Progenitor cell of endocrine pancreas (in vitro differentiated cells): ENCODE measurements at places on chromosomes 11 and 22. TPM values are rescaled to one million over a fixed set of nuclear protein-coding genes. Genes with fewer than 3 reads are reported as not detected.

- no peak overlapping the region for H3K27ac ChIP-seq
- H3K36me3 ChIP-seq: peaks cover 4% of the 10 kb centered on the region
- DNase-seq: no peak
- no peak overlapping the region for H3K4me3 ChIP-seq
- peaks cover 3% of the 10 kb centered on the region for H3K4me1 ChIP-seq
- no peaks in the 10 kb centered on the region for H3K27me3 ChIP-seq
These were observed 253.2 kb downstream of the TBC1D22A start for GRCh38 chr22:47015589-47016178.

- peaks cover 26% of the 10 kb centered on the region for H3K36me3 ChIP-seq
- no peaks in the 10 kb centered on the region for H3K27me3 ChIP-seq
- no peak overlapping the region for H3K4me3 ChIP-seq
- no peaks in the 10 kb centered on the region for H3K4me1 ChIP-seq
- DNase-seq: no peak
These were observed 49.5 kb upstream of the CLNS1A start for GRCh38 chr11:77687088-77687487.

DNA sequence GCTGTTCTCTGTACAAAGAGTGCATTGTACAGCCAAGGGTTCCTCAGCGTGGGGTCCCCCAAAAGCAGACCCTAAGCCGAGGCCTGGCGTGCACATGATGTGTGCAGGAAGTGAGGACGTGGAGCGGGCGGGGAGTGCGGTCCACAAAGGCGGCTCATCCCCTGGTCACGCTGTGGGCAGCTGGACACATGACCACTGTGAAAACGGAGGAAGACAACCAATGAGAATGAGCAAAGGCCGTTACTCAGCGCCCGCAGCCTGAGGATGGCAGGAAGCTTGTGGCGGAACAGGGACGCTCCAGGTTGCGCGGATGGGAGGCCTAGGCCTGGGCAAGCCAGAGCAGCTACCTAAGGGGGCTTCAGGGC lies 1263.7 kb downstream of the BRD1 start:
- no peak for DNase-seq
- H3K27ac ChIP-seq: no peak overlapping the region

- H3K27ac ChIP-seq: peak overlapping the region; percentile 29
- peaks cover 1% of the 10 kb centered on the region for H3K36me3 ChIP-seq
- peak overlapping the region; percentile 79 for H3K4me3 ChIP-seq
- H3K27me3 ChIP-seq: peaks cover 27% of the 10 kb centered on the region
- peaks cover 20% of the 10 kb centered on the region for H3K4me1 ChIP-seq
These were observed 733 bp upstream of the GRAMD1B start for GRCh38 chr11:123429336-123429735.

GRCh38 chr11:76740772-76741171 lies 42.4 kb upstream of the TSKU start:
- H3K4me1 ChIP-seq: peaks cover 3% of the 10 kb centered on the region
- DNase-seq: no peak
- H3K36me3 ChIP-seq: no peaks in the 10 kb centered on the region
- H3K4me3 ChIP-seq: no peak overlapping the region
- no peak overlapping the region for H3K27ac ChIP-seq
- H3K27me3 ChIP-seq: peaks cover 23% of the 10 kb centered on the region

DNA sequence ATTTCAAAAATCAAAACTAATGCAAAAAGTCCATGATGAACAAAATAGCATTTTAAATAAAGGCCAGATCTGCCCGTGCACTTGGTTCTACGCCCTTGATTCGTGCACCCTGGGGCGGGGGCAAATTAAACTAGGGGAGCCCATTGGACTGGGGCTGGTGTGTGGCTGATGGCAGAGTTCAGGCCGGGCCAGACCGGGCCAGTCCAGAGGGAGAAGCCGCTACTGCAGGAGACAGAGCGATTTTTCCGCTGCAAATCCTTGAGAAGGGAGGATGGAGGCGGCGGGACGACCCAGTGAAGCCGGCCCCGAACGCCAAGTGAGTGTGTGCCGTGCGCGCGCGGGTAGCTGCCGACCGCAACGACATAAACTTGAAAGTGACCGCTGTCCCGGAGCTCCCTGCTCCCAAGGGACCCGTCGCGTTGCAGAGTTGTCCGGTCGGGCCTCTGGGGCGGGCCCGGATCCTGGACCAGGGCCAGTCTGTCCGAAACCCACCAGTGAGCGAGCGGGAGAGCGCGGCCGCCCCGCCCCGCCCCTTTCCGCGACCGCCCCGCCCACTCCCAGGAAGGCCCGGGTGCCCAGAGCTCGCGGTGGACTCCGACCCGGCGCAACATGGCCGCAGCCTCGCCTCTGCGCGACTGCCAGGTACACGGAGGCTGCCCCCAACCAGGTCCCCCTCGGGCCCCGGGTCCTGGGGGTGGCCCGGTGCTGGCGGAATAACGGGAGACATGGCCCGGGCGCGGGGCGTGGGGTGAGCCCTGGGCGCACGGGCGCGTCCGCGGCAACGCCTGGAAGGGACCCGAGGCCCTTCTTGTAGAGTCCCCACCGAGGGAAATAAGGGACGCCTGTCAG lies at the start of gene TTC38:
TSS of gene TTC38 (plus strand) at position 578 of the 849 bp plus-strand sequence. CDS start at position 610, 32 bp downstream.
- H3K36me3 ChIP-seq: peaks cover 11% of the 10 kb centered on the region
- peak within 1 kb of the TSS; percentile 52 for H3K27ac ChIP-seq
- H3K27me3 ChIP-seq: peaks cover 23% of the 10 kb centered on the region

DNA sequence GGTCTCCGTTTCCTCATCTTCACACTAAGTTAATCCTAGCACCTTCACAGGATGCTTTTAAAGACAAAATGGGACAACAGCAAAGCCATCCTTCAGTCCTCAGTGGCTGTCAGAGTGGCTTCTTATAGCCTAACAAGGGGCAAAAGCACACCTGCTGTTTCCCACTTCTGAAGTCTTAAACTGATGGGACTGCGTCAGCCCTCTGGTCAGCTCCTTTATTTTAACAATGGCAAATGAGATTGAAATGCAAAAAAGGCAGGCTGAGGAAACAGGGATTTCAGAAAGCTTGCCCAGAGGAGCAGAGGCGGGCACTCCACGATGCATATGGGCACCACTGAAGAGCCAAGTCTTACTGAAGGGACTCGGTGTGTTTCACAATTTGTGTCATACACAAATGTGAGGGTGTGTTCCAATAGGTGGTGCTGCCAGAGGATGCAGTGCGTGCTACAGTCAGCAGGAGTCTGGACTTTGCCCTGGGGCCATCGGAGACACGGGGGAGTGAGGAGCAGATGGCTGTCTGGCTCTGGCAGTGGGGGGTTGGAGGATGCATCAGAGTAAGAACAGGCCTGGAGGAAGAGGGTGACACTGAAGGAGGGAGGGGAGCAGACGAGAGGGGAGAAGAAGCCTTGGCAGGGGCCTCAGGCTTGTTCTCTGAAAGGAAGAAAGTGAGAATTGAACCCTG lies 47.3 kb downstream of the TENM4 start:
- DNase-seq: no peak
- no peak overlapping the region for H3K4me3 ChIP-seq
- no peaks in the 10 kb centered on the region for H3K36me3 ChIP-seq
- H3K4me1 ChIP-seq: peaks cover 10% of the 10 kb centered on the region
- H3K27me3 ChIP-seq: peaks cover 5% of the 10 kb centered on the region

MYBPC3 gene
- total RNA-seq: 0.10 and 0.22 TPM in 2 replicates

- H3K4me1 ChIP-seq: no peaks in the 10 kb centered on the region
These were observed 398.4 kb downstream of the CTTN start for GRCh38 chr11:70796648-70797227.

DNA sequence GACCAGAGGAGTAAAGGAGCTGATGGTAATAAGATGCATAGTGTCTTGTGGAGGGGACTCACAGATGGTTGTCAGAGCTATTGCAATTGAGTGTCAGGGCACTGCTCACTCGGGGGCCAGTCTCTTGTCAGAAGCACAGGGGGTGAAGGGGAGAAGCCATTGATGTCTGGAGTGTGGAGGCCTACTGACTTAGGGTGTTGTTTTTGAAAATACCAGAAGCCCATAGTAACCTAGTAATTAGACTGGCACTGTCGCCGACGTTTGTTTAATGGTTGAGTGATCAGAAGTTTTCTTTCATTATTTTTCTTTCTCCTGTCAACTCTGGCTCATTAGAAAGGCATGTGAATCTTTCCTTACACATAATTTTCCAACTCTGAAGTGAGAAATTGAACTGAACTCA lies 151.6 kb upstream of the TENM4 start:
- no peaks in the 10 kb centered on the region for H3K36me3 ChIP-seq
- H3K4me3 ChIP-seq: no peak overlapping the region
- peaks cover 4% of the 10 kb centered on the region for H3K4me1 ChIP-seq
- H3K27me3 ChIP-seq: peaks cover 10% of the 10 kb centered on the region
- no peak for DNase-seq

CCDC87 gene
- 0.89 and 1.1 TPM in 2 replicates for total RNA-seq

GRCh38 chr11:65576867-65577755 lies 1.3 kb downstream of the EHBP1L1 start:
- H3K4me3 ChIP-seq: peak overlapping the region; percentile 42
- H3K27ac ChIP-seq: no peak overlapping the region
- H3K4me1 ChIP-seq: peaks cover 15% of the 10 kb centered on the region
- H3K27me3 ChIP-seq: peaks cover 32% of the 10 kb centered on the region

MMP3 gene
- total RNA-seq: not detected in 2 replicates

- no peak overlapping the region for H3K27ac ChIP-seq
- DNase-seq: no peak
- no peaks in the 10 kb centered on the region for H3K4me1 ChIP-seq
- H3K4me3 ChIP-seq: no peak overlapping the region
- H3K36me3 ChIP-seq: peaks cover 7% of the 10 kb centered on the region
These were observed 113.2 kb downstream of the MIAT start for GRCh38 chr22:26770624-26771023.

- DNase-seq: no peak
- H3K4me3 ChIP-seq: no peak overlapping the region
- H3K4me1 ChIP-seq: peaks cover 17% of the 10 kb centered on the region
- no peaks in the 10 kb centered on the region for H3K27me3 ChIP-seq
These were observed 56.9 kb downstream of the PARVA start for GRCh38 chr11:12434325-12434654.

TRIM51 gene
- total RNA-seq: not detected in 2 replicates

GRCh38 chr22:26115266-26115665 lies 54.0 kb upstream of the SEZ6L start:
- H3K27me3 ChIP-seq: peaks cover 3% of the 10 kb centered on the region
- no peaks in the 10 kb centered on the region for H3K36me3 ChIP-seq
- no peak overlapping the region for H3K4me3 ChIP-seq
- no peaks in the 10 kb centered on the region for H3K4me1 ChIP-seq
- H3K27ac ChIP-seq: no peak overlapping the region

OR5A1 gene
- total RNA-seq: not detected in 2 replicates

- no peak for DNase-seq
- peaks cover 10% of the 10 kb centered on the region for H3K4me1 ChIP-seq
- H3K4me3 ChIP-seq: no peak overlapping the region
- no peaks in the 10 kb centered on the region for H3K27me3 ChIP-seq
- H3K36me3 ChIP-seq: no peaks in the 10 kb centered on the region
These were observed 21.5 kb downstream of the KCTD21 start for GRCh38 chr11:78166855-78167469.

OR52N4 gene
- total RNA-seq: not detected in 2 replicates

DNA sequence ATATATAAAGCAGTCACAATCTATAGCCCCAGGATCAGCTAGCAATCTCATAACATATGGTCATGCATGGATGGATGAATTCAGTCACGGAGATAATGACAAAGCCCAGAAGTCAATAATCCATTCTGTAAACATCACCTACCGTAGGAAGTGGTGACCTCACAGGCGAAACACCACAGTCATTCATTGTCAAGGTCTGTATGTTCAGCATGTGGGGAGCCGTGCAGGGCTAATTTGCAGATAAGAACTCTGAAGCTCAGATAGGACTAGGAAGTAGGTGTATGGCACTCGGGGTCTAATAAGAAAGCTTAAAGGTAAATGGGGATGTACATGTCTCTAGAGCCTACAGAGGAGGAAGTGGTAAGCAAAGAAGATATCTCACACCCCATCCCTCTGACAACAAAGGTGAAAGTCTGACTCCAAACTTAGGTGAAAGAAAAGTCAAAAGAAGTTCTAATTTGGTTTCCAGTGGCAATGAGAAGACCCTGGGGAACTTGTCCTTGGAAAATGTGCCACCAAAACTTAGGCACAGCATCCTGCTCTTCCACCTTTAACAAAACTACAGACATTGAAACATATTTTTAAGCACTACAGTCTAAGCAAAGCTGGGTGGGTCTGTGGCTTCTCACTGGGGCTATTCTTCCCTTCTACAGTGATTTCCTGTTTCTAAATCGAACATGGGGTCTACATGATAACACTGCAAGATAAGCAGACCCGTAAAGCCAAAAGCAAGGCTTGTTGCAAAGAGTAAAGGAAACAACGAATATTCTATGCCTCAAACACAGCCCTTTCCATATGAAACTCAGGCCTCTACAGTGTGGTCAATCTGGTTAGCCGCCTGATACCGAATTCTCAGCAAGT lies 5.2 kb downstream of the CRTAM start:
- DNase-seq: no peak
- H3K36me3 ChIP-seq: no peaks in the 10 kb centered on the region
- H3K27me3 ChIP-seq: peaks cover 11% of the 10 kb centered on the region
- H3K4me3 ChIP-seq: no peak overlapping the region

- DNase-seq: no peak
- H3K36me3 ChIP-seq: no peaks in the 10 kb centered on the region
- H3K4me1 ChIP-seq: no peaks in the 10 kb centered on the region
- H3K4me3 ChIP-seq: no peak overlapping the region
- no peak overlapping the region for H3K27ac ChIP-seq
These were observed 1045.1 kb downstream of the TBC1D22A start for GRCh38 chr22:47807506-47807905.

PKDREJ gene
- total RNA-seq: 0.04 TPM in 1 of 2 replicates, not detected in the other

- H3K27ac ChIP-seq: no peak overlapping the region
- H3K4me1 ChIP-seq: peaks cover 11% of the 10 kb centered on the region
- DNase-seq: no peak
- no peaks in the 10 kb centered on the region for H3K36me3 ChIP-seq
- no peak overlapping the region for H3K4me3 ChIP-seq
These were observed 29.8 kb upstream of the EED start for GRCh38 chr11:86214710-86215109.
